ENCODE measurements at places on chromosomes 13 and 19.
A peak's percentile ranks its signal among the peaks of the same experiment; 100 is the strongest.

DNA sequence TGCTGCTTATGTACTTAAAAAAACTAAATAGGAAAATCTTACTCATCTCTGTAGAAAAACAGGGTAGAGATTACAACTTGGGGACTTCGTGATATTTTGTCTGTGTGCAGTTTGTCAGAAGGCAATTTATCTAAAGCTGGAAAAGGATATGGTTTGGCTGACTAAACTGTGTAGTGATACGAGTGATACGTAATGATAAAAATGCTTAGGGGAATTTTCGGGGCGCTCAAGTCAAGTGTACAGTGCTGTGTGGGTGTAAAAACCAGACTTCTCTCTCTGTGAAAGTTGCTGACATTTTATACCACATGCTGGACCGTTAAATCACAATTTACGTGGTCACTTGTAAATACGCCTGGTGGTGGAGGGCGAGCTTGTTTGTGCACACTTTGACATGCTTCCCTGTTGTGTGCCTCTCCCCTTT lies 221.7 kb downstream of the KCNRG start:
- no peak for DNase-seq

- no peak for DNase-seq
Observed at GRCh38 chr13:38577048-38577447, 109.8 kb upstream of the FREM2 start.

DNA sequence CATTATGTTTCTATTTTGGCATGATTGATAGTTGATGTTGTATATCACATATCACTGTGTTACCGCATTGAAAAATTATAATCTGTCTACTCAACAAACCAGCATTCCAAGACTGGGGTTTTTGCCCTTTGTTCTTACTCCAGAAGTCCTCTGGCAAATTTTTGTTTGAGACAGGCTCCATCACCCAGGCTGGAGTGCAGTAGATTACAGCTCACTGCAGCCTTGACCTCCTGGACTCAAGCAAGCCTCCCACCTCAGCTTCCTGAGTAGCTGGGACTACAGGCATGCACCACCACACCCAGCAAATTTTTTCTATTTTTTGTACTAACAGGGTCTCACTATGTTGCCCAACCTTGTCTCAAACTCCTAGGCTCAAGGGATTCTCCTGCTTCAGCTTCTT lies 741.0 kb downstream of the PCDH9 start:
- no peak for DNase-seq

DNA sequence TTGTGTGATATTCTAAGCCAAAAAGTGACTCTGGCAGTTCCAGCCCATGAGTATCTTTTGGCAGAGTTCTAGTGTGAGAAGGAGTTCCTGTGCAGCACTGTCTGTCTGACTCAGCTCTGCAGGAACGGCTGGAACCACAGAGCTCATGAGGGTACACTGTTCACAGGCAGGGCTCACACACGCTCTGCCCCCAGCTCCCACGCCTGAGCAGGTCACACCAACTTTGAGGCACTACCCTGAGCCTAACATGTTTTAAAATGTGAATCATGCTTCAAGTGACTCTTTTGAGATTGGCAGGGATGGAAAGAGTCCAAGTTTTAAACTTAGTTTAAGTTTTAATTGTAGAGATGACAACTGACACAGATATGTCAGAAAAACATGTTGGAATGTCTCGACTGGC lies 1203.3 kb downstream of the UQCRFS1 start:
- DNase-seq = no peak

DNA sequence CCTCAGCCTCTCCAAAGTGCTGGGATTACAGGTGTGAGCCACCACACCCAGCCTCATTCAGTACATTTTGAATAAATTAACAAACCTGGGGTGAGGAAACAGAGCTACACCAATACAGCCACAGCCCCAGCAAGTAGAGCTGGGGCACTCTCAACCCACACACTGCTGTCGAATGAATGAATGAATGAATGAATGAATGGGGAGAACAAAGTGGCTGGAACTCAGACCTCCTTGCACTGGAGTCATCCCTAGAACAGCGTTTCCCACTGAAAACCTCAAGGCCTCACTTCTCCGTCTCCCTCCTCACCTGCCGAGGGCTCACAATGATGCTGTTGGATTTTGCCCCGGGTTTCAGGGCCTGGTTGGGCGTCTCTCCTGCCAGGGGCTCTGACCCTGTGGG lies 2.8 kb downstream of the ERCC1 start:
- DNase-seq = no peak

GRCh38 chr13:35767256-35767976 lies 290.9 kb upstream of the MAB21L1 start:
- DNase-seq = no peak

DNA sequence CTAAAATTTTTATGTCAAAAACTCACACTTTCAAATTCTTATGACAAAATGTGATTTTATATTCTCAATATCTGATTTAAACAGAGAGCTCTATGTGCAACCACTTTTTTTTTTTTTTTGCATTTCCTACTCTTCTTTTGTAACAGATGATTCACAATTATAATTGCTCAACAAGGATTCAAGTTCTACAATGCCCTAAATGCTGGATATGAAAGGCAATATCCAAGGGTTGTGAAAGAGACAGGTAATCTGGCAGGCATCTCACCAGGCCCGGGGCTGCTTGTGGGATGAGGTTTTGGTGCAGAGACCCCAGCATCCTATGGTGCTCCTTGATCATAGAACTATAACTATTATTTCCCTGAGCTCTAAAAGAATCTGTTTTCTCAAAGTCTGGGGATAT lies 363.6 kb upstream of the NBEA start:
- DNase-seq = no peak

- DNase-seq = no peak
Observed at GRCh38 chr19:41420101-41420880, 6.9 kb downstream of the B3GNT8 start.

GRCh38 chr19:14979476-14980255 lies at the start of gene SLC1A6:
Gene SLC1A6 (minus strand): TSS chr19:14979864. CDS start chr19:14972910, 6,954 bp downstream.
- no peak for DNase-seq

GRCh38 chr19:14325863-14326262 lies 55.4 kb upstream of the ADGRE5 start:
- no peak for DNase-seq

DNA sequence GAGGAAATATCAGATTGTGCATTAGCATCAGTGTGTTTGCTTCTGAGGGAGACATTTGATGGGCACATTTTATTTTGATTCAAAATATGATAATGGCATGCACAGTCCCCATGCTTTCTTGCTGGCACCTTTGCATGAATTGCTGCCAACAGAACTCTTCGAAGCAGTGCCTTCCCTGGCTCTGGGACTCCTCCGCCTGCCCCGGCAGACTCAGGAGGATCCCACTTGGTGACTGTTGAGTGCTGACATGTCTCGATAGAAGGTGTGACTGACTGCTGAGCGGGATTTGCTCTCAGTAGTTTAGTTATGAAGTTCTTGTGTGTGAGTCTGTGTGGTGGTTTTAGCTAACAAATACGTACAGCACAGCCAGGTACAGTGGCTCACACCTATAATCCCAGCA lies 239.7 kb downstream of the FGF9 start:
- no peak for DNase-seq

DNA sequence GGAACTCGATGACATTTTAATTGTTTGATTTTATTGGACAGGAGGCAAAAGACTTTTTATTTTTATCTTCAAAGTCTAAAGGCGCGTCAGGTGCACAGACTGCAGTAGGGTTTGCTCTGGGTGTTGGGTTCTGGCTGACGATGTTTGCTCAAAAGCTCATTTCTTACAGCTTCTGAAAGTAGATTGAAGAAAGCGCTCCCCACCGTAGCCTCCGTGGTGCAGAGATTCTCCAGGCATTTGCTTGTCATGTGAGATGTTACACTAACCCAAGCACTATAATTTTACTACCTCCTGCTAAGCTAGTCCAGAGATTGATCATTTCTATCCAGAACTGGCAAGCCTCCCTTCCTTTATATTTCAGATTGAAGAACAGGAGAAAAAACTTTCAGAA lies 14.5 kb upstream of the ATP11A start:
- DNase-seq = no peak

DNA sequence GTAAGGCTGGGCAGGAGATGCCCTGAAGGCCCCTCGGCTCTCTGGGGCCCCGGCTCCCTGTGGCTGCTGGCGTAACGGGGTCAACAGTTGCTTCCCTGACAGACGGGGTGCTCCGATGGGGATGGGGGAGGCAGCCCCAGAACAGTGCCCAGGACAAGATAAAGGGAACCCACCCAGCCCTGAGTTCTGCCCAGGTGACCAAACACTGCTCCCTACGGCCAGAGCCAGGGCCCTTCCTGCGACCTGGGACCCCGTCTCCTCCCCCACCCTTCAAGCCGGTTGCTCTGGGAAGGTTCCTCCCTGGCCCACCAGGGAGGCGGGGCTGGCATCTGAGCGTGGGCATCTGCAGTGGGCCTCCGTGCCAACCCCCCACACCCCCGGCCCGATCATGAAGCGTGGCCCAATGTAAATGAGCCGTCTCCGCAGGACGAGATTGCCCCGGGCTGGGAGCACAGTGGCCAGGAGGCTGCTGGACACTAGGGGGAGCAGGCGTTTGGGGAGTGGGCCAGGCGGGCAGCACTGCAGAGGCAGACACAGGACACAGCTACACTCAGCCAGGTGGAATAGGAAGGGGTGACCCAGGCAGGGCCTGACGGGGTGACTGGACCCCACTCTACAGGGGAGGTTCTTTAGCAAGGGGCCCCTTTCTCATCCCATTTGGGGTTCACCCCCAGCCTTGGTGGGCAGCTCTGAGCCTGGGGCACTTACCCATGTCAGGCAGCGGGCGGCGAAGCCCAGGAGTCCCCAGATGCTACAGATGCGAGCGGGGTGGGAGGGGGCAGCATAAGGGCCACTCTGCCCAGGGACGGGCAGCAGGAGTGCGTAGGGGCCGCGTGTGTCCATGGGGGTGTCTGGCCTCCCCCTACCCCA lies 1.2 kb upstream of the NKPD1 start:
- no peak for DNase-seq

DNA sequence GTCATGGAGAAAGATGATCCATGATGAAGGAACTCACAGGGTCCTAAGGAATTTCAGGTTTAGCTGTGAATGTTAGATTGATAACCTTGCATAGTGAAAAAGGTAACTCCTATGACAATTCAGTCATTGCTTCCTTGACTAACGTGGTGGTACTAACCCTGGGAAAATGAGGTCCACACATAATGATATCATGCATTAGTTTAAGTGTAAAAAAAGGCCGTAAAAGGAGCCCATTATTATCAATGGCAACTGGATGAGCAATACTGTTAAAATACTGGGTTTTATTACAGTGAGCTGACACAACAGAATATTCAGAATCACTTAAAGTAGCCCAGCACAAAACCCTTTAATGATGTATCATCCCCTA lies 515.4 kb downstream of the DCT start:
- no peak for DNase-seq

DNA sequence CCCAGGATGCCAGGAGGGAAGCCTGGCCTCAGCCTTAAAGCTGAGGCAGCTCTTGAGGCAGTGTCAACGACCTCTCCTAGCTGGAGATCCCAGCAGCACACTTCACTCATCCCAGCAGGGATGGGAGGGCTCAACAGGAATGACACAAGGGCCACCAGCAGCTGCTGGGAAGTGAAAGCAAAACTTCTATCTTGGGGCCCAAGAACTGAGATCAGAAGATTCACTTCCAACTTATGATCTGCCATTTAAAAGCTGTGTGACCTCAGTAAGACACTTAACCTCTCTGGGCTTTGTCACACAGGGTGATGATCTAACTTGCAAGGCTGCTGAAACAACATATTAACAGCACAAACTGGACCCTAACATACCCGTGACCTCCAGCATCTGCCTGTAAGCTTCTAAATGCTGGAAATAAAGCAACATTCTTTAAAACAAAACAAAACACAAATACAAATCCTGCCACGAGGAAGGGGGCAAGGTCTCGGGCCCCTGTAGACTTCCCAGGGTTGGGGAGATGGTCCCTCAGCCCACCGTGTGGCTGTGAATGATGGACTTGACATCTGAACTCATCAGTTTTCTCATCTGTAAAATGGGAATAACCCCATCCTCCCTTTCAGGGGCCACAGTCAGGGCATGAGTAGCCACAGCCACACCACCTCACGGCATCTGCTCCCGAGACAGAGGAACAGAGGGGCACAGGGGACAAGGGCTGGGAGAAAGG lies 22.7 kb downstream of the ELL start:
- no peak for DNase-seq

- no peak for DNase-seq
Observed at GRCh38 chr19:1272423-1273262, 2.7 kb upstream of the FAM174C start.

DNA sequence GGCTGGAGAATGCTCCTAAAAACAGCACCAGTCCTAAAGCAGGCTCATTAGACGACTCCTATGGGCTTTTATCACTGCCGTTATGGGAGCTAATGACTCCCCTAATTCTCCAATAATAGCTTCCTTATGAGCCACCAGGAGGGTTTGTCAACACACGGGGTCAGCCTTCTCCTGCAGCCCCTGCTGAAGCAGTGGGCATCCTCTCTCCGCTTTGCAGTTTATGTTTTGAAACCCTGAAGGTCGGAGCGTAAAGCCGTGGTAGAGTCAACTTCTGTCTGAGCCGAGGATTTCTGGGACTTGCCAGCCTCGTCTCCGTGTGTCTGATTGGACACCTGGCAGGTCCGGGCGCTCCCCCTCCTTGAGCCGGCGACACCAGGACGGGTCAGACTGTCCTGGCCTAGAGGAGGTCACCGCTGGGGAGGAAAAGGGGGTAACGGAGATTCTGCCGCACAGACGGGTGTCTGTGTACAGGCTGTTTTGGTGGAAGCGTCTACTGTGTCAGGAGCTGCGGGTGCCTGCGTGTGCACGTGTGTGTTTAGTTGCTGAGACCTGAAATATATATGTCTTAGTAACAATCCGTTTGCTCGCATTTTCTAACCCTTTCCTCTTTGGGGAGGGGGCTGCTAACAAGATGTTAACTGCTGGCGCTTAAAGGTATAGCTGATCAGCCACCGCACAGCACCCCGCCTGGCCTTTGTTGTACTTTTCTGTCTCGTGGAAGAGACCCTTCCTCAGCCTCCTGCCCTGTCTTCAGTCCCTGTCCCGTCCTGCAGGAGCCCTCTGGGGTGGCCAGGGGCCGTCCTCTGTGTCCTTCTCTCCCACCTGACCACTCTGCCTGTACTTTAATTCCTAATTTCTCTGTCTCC lies 1.9 kb downstream of the KDM4B start:
- peak; percentile 21 for DNase-seq

- no peak for DNase-seq
Observed at GRCh38 chr13:49409008-49409407, 34.9 kb downstream of the CAB39L start.

DNA sequence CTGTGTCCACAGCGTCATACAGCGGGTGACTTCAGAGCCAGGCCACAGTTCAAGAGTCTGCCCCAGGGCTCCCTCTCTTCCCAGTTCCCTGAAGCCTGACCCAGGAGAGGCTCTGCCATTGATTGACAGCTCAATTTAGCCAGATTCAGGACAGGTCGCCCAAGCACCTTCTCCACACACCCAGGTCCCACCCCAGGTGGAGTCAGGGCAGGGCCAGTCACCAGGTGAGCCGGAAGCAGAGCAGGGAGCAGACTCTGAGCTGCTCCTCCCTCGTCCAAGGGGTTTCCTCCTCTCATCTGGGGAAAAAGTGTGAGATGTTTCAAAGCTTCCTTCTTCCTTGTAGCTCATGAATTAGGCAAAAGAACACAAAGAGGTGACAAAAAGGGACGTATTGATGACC lies 5.6 kb downstream of the CEACAM7 start:
- no peak for DNase-seq

GRCh38 chr19:28727480-28728159 lies 485.3 kb downstream of the UQCRFS1 start:
- DNase-seq = peak; percentile 16

- no peak for DNase-seq
Observed at GRCh38 chr13:105345730-105346129, 1189.7 kb downstream of the EFNB2 start.
